ENCODE measurements at places on chromosomes 5 and 9.

GRCh38 chr5:99320436-99320835 is 391.6 kb upstream of the CHD1 start:
- DNase-seq, result no peak

GRCh38 chr5:1119312-1119831 is 7.5 kb upstream of the SLC12A7 start:
- DNase-seq, result no peak

DNA sequence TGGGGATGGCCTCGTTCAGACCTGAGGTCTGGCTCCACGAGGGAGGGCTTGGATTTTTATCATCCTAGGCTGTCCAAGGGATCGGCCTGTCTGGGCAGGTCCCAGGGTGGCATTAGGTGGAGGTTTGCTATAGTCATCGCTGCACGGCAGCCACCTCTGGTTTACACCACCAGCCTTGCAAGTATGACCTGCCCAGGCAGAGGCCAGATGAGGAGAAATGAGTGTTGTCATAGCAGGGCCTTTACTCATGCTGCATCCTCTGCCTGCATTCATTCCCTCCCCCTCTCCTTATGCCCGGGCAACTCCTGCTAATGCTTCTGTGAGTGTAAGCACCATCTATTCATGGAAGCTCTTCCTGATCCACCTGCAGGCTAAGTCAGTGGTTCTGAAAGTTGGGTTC is 15.3 kb upstream of the NDST1 start:
- no peak for DNase-seq

- peak; percentile 83 for DNase-seq
Measured at GRCh38 chr5:91419571-91420537, 36.7 kb upstream of the ARRDC3 start.

DNA sequence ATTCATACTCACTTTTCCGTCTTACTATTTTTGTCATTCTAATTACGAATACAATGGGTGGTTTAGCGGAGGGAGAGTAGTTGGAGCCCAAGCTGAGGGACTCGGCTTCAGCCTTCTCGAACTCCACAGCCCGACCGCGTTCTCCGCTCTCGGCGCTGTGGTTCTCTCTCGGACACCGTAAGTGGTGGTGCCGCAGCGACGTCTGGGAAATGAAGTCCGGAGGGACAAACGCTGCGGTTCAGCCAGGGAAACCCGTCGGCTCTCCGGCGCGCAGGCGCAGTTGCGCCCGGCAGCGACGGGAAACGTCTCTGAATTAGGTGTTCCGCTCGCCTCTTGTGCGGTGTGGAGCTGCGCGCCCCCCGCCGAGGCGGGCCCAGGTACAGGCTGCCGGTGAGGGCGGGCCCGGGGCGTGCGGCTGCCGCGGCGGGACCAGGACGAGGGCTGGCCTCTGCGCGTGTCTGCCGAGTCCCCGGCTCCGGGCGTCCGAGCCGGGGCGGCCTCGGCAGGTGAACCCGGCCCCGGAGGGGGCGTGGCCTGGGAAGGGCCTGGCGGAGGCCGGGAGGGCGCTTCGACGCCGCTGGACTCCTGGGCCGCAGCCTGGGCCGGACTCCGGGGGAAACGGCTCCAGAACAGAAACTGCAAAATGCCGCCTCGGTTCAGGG is at the start of gene ZNF879:
ZNF879 (plus strand) TSS at position 277 of the 662 bp plus-strand sequence. CDS start 1,201 bp downstream, outside the sequence.
- DNase-seq, result peak; percentile 96

GRCh38 chr5:150210644-150211043 is 20.8 kb downstream of the SLC6A7 start:
- DNase-seq, result no peak

- DNase-seq, result no peak
Measured at GRCh38 chr5:154751854-154752253, 3.3 kb upstream of the LARP1 start.

- no peak for DNase-seq
Measured at GRCh38 chr9:94875300-94876020, 149.0 kb downstream of the AOPEP start.

GRCh38 chr9:89436963-89437625 is 60.8 kb downstream of the SEMA4D start:
- peak; percentile 75 for DNase-seq

DNA sequence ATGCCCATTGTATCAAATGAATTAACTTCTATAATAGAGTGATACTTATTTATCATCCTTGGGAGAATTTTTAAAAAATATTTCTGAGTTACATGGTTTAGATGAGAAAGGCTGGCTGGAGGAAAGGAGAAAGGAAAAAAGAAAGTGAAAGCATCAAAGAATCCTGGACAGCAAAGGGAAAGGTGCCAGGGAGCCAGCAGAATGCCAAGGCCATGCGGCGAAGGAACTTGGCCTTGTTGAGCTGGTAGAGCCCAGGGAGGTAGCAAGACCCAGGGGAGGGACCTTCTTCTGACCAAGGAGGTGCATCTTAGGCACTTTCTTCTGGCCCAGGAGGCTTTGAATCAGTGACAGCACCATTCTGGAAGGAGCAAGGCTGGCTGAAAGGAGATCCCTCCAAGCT is 240.5 kb downstream of the ENC1 start:
- no peak for DNase-seq

DNA sequence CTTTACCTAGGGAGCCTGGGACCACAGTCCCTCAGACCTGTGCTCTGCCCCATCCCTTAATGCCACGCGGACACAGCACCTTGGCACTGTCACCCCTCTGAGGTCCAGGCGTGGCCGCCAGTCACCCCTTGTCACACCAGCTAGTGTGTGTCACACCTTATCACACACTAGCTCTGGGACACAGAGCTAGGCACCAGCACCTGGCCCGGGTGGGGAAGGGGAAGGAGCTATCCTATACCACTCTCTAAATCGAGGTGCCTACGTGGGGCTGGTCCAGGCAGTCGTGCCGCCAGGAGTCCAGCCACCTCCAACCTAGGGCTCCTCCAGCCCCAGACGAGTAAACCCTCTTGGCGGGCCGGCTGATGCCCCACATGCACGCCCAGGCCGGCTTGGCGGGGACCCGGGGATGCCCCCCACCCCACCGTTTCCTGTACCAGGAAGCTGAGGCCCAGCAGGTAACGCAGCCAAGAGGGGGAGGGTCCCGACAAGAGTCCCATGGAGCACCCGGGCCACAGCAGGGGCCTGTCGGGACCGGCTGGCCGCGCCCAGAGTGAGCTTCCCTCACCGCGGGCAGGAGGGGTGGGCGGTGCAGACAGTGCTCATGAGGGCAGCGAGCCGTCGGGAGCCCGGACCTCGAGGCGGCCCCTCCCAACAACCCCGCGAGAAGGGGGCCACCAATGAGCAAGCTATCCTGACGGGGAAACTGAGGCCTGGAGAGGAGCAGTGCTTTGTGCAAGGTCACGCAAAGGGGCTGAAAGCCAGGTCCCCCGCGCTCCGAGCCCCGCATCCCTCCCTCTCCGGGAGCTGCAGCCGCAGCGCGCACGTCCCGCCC is 550 bp downstream of the CORO2A start:
- peak; percentile 22 for DNase-seq

GRCh38 chr5:110768138-110768860 is 29.5 kb downstream of the SLC25A46 start:
- no peak for DNase-seq

DNA sequence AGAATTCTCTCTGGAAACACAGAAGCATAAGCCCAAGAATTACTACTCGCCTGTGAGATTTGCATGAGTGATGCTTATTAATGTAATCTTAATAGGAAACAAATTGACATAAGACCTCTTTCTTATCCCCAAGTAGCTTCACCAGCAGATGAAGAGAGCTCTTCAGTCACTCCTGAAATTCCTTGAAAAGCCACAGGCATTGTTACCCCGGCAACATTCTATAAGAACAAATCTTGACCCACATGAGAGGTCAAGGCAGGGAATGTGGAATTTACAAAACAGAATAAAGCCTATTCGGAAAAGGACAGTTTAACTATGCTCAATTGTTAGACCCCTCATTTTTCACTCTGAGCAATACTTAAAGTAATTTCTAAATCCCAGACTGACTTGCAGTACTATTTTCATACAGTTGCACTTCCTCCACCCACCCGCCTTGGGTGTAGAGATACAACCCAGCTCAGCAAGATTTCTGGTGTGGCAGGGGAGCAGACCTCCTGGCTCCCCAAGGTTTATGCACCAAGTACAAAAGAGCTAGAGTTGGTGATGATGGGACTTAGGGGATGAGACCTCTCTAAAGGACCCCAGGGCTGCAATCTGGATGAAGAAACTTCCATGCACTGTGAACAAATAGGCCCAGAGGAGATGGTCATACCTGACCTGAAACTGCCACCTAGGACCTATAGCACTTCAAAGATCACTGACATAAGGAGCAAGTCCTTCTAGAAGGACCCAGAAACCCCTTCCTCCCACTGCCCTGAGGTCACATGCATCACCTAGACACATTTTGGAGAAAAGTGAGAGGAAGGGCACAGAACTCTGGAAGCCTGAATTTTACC is 242.1 kb downstream of the ZNF608 start:
- no peak for DNase-seq

GRCh38 chr9:105128908-105129600 is 115.4 kb upstream of the SLC44A1 start:
- no peak for DNase-seq

GRCh38 chr5:119404033-119404432 is 48.2 kb downstream of the TNFAIP8 start:
- DNase-seq, result no peak

DNA sequence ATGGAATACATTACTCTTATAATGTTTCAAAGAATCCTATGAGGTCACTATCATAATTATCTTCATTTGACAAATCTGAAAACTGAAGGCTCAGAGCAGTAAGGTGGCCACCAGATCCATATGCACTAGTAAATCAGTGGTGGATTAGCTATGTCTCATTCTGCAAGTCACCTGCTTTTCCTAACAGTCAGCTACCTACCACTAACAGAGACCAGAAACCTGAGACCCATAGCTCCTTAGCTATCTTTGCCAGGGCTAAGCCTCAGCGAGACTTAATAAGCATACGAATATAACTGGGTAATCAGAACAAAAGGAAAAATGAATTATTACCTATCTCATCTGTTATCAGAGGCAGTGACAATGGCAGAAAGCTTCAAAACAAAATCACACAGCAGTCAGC is 118.7 kb downstream of the AUH start:
- no peak for DNase-seq

- no peak for DNase-seq
Measured at GRCh38 chr9:92764381-92764987, at the start of gene BICD2. BICD2 (minus strand) TSS chr9:92764833; CDS start chr9:92764744, 89 bp downstream.

- DNase-seq, result no peak
Measured at GRCh38 chr9:117178596-117179375, 236.1 kb downstream of the ASTN2 start.

GRCh38 chr9:119268985-119269384 is 100.2 kb downstream of the BRINP1 start:
- no peak for DNase-seq

DNA sequence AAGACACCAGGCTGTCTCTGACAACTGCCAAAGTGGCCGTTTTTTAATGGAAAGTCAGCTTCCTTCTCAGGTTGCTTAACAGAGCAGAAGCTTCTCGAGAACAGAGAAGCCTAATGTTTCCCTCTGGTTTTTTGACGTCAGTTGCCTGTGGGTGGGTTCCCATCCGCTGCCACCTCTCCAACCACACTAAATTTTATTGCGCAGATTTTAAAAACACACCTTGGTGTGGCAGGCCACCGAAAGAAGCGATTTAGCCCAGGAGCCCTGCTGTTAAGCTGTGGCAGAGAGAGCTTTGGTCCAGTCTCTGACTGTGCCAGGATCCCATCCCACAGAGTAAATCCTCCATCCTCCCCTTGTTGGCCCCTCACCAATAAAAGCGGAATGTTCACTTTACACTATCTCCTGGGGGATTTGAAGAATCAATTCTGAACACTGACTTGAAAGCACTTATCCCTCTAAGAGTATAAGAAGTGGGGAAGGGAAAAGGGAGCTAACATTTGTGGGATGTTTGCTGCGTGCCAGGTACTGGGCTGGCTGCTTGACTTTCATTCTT is 181.6 kb downstream of the AOPEP start:
- no peak for DNase-seq

DNA sequence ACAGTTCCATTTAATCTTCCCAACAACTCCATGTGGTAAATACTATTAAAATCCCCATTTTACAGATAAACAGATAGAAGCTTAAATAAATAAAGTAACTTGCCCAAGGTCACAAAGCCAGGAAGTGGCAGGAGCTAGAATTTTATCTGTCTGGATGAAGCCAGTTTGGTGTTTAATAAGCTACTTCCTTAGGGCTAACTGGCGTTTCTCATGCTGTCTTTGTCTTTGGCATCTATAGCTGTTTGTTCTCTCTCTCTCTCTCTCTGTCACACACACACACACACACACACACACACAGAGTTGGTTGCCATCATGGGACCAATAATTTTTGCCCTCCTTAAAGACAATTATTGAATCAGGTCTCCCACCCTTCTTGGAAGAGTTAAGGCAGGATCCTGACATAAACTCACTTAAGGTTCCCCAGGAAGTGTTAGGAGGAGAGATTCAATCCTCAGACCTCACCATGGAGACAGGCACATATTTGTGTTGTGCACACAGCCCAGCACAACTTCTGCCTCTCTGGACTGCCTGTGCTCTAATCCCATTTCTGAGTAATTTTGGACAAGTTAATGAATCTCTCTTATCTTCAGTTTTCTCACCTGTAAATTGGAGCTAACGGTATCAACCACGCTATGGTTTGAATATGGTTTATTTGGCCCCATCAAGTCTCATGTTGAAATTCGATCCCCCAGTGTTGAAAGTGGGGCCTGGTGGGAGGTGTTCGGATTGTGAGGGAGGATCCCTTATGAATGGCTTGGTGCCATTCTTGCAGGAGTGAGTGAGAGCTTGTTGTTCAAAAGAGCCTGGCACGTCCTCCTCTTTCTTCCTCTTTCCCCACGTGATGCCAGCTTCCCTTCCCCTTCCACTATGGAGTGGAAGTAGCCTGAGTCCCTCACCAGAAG is 8.3 kb upstream of the ADRA1B start:
- DNase-seq, result no peak

DNA sequence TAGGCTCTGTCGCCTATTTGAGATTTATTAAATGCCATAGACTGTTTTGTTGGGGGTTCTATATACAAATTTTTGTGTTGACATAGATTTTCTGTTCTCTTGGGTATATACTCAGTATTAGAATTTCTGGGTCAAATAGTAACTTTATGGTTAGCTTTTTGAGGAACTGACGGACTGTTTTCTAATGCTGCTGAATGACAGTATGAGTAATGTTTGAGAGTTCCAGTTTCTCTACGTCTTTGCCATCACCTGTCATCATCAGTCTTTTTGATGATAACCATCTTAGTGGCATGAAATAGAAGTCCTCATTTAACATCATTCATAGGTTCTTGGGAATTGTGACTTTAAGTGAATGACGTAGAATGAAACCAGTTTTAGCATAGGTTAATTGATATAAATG is 60.1 kb downstream of the CCDC171 start:
- DNase-seq, result no peak

- DNase-seq, result no peak
Measured at GRCh38 chr9:125634040-125634717, 72.8 kb downstream of the MAPKAP1 start.

All from CD4-positive, alpha-beta T cell treated with Interleukin-2 at 100 ng/mL for 4 hours (primary cell).